ENCODE measurements at places on chromosomes 13 and 19. TPM values are rescaled to one million over a fixed set of nuclear protein-coding genes. Genes with fewer than 3 reads are reported as not detected.

The CC2D1A gene
- total RNA-seq = 18.7 TPM

The NUMBL gene
- 7.1 TPM for total RNA-seq

The ZNF540 gene
- total RNA-seq = 3.8 TPM

The POGLUT2 gene
- total RNA-seq = 1.9 TPM

The TMEM86B gene
- total RNA-seq = 1.9 TPM

The CYP2S1 gene
- 0.92 TPM for total RNA-seq

The SLC10A2 gene
- total RNA-seq = not detected

The PSG11 gene
- total RNA-seq = not detected

The CGB8 gene
- total RNA-seq = not detected

The ZNF541 gene
- 3.7 TPM for total RNA-seq

The BICRA gene
- total RNA-seq = 6.5 TPM

DNA sequence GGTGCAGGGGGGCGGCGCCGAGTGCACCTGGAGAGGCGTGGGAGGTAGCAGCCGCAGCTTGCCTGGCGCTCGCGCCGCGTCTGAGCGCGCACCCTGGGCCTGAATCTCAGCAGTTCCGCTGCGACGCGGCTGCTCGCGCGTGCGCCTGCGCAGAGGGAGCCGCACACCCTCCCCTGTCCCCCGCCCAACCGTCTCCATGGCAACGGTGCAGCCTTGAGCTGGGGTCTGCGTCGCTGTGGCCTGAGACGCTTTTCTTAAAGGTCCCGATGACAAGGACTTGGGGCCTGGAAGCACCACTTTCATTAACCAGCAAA lies at the start of gene PNMA8B:
Gene PNMA8B (minus strand): TSS at position 82 of the 314 bp plus-strand sequence. CDS start 402 bp downstream, outside the sequence.
- H3K27me3 ChIP-seq = peaks cover 47% of the 10 kb centered on the region
- no peaks in the 10 kb centered on the region for H3K36me3 ChIP-seq
- H3K4me3 ChIP-seq = peak within 1 kb of the TSS; percentile 28
- DNase-seq = peak; percentile 72

DNA sequence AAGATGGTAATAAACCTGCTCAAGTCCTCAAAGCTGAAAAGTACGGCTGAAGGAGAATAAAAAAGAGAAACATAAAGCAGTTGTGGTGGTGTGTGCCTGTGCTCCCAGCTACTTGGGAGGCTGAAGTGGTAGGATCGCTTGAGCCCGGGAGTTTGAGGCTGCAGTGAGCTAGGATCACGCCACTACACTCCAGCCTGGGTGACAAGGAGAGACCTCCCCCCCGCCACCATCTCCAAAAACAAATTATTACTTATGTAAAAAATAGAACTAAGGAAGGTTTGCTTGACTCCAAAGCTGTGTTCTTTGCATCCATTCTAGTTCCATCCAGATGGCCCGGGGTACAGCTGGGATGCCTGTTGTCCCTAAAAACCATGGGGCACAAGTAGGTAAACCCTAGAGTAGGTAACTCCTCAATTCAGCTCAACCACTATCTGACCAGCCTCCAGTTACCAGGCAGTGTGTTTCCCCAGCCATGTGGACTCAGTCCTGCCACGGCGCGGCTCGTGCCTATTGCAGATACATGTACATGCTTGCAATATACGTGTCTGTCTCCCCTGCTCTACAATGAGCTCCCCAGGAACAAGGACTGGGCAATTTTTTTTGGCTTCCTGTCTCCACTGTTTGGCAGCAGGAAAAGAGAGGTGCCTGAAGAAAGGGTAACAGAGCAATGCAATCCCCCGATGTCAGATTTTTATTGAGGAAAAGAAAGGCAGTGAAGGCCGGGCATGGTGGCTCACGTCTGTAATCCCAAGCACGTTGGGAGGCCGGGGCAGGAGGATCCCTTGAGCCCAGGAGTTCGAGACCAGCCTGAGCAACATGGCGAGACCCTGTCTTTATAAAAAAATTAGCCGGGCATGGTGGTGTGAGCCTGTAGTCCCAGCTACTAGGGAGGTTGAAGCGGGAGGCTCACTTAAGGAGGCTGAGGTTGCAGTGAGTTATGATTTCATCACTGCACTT lies 101.3 kb downstream of the GNG7 start:
- H3K27me3 ChIP-seq = no peaks in the 10 kb centered on the region
- H3K27ac ChIP-seq = peak overlapping the region; percentile 86
- no peak for DNase-seq
- no peaks in the 10 kb centered on the region for H3K36me3 ChIP-seq
- H3K4me1 ChIP-seq = peaks cover 29% of the 10 kb centered on the region

GRCh38 chr13:58852076-58852475 lies 1220.5 kb downstream of the PCDH17 start:
- no peak overlapping the region for H3K4me3 ChIP-seq
- no peaks in the 10 kb centered on the region for H3K4me1 ChIP-seq
- no peak overlapping the region for H3K27ac ChIP-seq
- H3K36me3 ChIP-seq = no peaks in the 10 kb centered on the region
- no peak for DNase-seq

- H3K27me3 ChIP-seq = no peaks in the 10 kb centered on the region
- no peak overlapping the region for H3K27ac ChIP-seq
- no peak for DNase-seq
Observed at GRCh38 chr13:76552807-76553206, 333.4 kb downstream of the KCTD12 start.

DNA sequence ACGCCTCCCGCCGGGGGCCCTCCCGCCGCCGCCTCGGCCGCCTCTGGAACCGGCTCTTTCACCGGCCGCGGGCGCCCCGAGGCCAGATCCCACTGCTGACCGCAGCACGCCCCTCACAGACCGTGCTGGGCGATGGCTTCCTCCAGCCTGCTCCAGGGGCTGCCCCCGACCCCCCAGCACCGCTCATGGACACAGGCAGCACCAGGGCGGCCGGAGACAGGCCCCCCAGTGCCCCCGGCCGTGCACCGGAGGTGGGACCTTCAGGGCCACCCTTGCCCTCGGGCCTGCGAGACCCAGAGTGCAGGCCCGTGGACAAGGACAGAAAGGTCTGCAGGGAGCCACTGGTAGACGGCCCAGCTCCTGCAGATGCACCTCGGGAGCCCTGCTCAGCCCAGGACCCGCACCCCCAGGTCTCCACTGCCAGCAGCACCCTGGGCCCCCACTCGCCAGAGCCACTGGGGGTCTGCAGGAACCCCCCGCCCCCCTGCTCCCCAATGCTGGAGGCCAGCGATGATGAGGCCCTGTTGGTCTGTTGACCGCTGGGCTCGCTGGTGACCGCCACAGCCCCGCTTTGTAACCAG lies 13.0 kb downstream of the LRP3 start:
- H3K4me1 ChIP-seq = no peaks in the 10 kb centered on the region
- DNase-seq = no peak

- no peaks in the 10 kb centered on the region for H3K27me3 ChIP-seq
- peak; percentile 97 for DNase-seq
- no peaks in the 10 kb centered on the region for H3K36me3 ChIP-seq
- peak overlapping the region; percentile 61 for H3K4me3 ChIP-seq
Observed at GRCh38 chr19:48321372-48321621, 4.1 kb upstream of the EMP3 start.

DNA sequence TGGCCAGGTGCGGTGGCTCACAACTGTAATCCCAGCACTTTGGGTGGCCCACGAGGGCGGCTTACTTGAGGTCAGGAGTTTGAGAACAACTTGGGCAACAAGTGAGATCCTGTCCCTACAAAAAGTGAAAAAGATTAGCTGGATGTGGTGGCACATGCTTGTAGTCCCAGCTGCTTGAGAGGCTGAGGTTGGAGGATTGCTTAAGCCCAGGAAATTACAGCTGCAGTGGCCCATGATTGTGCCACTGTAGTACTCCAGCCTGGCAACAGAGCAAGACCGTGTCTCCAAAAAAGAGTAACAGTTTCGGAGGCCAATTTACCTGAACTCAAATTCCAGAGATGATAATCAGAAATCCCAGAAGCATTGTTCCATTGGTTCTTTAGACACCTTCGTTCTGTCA lies 4.4 kb downstream of the ZNF473 start:
- H3K4me3 ChIP-seq = no peak overlapping the region
- no peak for DNase-seq
- no peak overlapping the region for H3K27ac ChIP-seq
- peaks cover 8% of the 10 kb centered on the region for H3K4me1 ChIP-seq

- no peaks in the 10 kb centered on the region for H3K36me3 ChIP-seq
- no peak for DNase-seq
- H3K27ac ChIP-seq = no peak overlapping the region
- H3K4me1 ChIP-seq = no peaks in the 10 kb centered on the region
- H3K4me3 ChIP-seq = no peak overlapping the region
- H3K27me3 ChIP-seq = no peaks in the 10 kb centered on the region
Observed at GRCh38 chr13:94632226-94632980, 30.7 kb downstream of the GPR180 start.

GRCh38 chr19:58572818-58573657 lies at the start of gene MZF1:
Gene MZF1, minus strand, starts transcription at chr19:58573335. Its CDS starts 1,946 bp downstream, at chr19:58571389.
- peak within 1 kb of the TSS; percentile 93 for H3K27ac ChIP-seq
- H3K36me3 ChIP-seq = no peaks in the 10 kb centered on the region
- H3K27me3 ChIP-seq = no peaks in the 10 kb centered on the region
- peak; percentile 100 for DNase-seq

- no peaks in the 10 kb centered on the region for H3K36me3 ChIP-seq
- H3K4me3 ChIP-seq = no peak overlapping the region
- no peak for DNase-seq
Observed at GRCh38 chr19:38049105-38049649, 142.2 kb downstream of the SIPA1L3 start.

DNA sequence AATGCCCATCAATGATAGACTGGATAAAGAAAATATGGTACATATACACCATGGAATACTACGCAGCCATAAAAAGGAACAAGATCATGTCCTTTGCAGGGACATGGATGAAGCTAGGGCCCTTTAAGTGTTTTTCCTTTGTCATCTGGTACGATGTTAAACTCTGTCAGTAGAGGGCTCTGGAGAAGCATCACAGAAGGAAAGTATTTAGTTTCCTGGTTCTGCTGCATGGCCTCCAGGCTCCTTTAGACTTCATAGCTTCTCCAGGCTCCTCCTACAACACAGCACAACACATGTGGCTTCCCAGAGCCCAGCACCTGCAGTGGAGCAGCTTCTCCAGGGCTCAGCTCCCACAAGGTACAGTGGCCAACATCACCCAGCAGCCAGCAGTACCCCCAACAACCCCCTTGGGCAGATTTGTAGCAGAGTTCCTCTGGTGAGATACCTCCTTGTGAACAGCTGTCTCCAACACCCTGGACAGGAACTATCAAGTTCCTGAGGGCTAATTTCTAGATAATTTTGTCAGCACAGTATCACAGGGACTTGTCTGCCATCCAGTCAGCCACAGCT lies 63.4 kb downstream of the KCTD12 start:
- H3K4me3 ChIP-seq = no peak overlapping the region
- H3K36me3 ChIP-seq = no peaks in the 10 kb centered on the region
- no peak overlapping the region for H3K27ac ChIP-seq
- peaks cover 11% of the 10 kb centered on the region for H3K4me1 ChIP-seq

GRCh38 chr19:3292958-3293529 lies 68.6 kb downstream of the CELF5 start:
- peaks cover 65% of the 10 kb centered on the region for H3K27me3 ChIP-seq
- no peak for DNase-seq
- H3K4me3 ChIP-seq = no peak overlapping the region
- no peak overlapping the region for H3K27ac ChIP-seq

DNA sequence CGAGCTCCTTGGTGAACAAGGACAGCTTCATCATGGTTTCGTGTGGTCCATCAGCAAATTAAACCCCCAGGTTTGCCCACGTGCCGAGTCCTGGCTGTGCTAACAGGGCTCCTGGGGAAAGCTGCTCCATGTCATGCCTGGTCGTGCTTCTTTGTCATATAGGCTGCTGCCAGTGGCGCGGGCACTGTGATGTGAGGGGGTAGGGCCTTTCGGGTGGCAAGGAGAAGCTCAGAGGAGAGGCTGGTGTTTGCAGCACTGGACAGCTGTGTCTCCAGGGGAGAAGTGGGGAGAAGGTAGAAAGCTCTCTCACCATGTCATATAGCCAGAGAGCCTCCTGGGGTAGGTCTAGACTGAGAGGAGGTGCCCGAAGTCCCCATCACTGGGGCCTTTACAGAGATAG lies 13.3 kb downstream of the VSTM2B start:
- no peak overlapping the region for H3K27ac ChIP-seq
- no peaks in the 10 kb centered on the region for H3K36me3 ChIP-seq
- no peak overlapping the region for H3K4me3 ChIP-seq
- H3K4me1 ChIP-seq = no peaks in the 10 kb centered on the region

DNA sequence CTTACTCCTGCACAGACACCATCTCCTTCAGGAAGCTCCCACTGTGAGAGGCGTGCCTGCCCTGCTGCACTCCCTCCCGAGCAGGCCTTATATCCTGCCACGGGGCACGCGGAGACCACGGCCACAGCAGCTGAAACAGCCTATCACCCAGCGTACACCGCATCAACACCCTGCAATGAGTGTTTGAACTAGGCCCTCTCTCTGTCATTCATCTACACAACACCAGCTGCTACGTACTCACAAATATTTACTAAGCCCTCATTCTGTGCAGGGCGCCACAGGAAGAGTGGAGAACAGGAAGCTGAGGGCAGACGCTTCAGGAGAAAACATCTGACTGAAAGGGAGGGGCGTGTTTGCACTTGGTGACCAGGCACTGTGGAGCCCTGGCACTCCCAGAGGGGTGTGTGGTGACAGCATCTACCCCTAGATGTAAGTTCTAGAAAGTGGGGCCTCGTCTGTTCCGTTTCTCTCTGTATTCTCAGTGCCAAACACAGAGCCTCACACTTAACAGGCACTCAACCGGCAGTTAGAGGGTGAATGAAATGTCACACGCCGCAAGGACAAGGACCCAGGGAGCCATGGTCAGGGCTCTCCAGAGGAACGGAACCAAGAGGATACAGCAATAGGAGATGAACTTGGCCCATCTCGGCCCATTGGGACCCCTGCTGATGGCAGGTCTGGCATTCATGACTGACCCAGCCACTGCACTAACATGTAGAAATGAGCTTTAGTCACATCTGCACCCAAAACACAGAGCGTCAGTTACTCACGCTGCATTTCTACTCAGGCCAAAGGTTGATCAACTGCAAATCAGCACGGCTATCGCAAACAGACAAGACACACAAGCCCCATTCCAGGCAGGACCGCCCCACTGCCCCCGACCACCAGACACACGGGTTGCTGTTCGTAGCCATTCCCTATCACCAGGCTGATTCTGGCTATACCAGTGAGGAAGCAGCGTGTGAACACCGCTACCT lies 15.7 kb downstream of the RANBP3 start:
- H3K27ac ChIP-seq = peak overlapping the region; percentile 52
- no peak overlapping the region for H3K4me3 ChIP-seq
- no peak for DNase-seq
- no peaks in the 10 kb centered on the region for H3K36me3 ChIP-seq

DNA sequence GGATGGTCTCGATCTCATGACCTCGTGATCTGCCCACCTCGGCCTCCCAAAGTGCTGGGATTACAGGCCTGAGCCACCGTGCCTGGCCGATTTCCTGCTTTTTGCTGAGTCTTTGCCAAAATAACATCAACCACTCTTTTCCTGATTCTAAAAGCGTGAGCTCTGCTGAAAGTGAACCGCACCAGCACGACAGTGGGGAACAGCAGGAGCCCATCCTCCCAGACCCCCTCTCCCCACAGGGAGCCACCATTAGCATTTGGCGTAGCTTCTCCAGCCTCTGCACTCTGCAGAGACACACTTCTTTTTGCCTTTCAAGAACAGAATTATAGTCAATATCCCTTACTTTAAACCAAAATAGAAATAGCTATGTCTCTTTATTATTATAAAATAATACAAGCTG lies 41.3 kb downstream of the MYH14 start:
- no peak overlapping the region for H3K27ac ChIP-seq
- H3K27me3 ChIP-seq = no peaks in the 10 kb centered on the region
- no peaks in the 10 kb centered on the region for H3K4me1 ChIP-seq
- H3K36me3 ChIP-seq = no peaks in the 10 kb centered on the region

All from heart right ventricle (tissue), 16 donors.